ENCODE measurements at places on chromosomes 6 and 20.

DNA sequence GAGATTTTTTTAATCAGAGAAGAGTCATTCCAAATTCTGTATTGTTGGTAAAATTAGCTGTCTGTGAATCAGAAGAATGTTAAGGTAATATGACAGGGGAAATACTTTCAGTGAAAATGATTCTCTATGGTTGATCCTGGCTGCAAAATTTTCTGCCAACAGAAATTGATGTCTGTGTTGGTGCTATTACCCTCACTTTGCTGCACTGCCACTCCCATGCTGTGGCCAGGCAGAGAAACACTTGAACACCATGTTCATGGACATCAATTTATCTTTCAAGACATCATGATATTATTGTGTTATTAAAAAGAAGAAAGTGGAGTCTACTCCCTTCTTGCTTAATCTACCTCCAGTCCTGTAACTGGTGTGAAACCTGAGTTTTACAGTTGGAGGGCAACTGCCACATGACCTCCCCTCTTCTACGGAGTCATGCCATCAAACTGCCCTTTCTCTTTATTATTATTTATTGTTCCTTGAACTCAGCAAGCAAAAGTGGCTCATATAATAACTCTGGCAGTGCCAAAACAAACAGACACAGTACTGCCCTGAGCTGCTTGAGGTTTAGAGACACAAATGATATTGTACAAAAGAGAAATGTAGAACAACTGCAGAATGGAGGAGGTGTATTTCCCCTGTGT lies 288.0 kb upstream of the JAG1 start:
- DNase-seq = no peak

DNA sequence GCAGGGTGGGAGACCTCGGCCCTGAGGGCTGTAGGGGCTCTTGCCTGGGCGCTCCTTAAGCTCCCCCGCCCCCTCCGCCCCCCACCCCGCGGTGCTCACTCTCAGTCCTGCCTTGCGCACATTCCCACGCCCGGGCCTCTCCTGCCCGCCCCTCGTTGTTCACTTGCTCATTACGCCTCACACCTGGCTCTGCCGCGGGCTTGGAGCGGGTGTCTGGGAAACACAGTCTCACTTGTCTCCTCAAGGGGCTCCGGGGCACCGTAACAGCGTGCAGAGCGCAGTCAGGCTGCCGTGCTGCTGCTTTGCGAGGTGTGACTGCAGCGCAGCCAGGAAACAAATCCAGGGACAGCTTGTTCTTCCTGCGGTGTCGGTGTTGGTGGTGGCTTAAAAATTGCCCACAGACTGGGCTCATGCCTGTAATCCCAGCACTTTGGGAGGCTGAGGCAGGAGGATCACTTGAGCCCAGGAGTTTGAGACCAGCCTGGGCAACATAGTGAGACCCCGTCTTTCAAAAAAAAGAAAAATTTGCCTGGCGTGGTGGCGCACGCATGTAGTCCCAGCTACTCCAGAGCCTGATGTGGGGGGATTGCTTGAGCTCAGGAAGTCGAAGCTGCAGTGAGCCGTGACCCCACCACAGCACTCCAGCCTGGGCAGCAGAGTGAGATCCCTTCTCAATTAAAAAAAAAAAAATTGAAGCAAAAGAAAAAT lies 4.6 kb downstream of the NPBWR2 start:
- no peak for DNase-seq

DNA sequence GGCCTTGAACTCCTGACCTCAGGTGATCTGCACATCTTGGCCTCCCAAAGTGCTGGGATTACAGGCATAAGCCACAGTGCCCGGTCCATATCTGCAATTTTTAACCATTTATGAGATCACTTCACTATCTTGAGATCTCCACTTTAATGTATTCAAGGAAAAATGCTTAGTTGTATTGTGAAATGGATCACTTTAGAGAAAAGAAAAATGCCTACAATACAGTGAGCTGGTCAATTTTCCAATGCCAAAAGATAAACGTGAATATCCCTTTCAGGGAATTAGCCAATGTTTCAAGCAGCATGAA lies 82.8 kb upstream of the ZNF217 start:
- no peak for DNase-seq

DNA sequence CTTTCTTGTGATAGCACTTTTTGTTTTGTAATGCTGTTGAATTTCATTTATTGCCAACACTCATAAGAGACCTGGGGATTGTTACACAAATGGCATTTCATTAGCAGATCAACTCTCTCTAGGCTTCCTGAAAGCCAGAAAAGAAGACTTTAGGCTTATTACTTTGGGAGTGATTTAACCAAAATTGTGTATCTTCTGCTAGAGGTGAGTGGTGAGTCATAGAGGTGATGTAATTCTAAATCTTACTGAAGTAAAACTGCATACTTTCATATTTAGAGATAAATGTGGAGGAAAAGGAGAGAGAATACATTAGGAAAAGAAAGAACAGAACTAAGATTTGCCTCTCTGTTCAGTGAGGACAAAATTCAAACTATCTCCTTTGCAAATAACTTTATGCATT lies 304.7 kb upstream of the RGS17 start:
- DNase-seq = no peak

DNA sequence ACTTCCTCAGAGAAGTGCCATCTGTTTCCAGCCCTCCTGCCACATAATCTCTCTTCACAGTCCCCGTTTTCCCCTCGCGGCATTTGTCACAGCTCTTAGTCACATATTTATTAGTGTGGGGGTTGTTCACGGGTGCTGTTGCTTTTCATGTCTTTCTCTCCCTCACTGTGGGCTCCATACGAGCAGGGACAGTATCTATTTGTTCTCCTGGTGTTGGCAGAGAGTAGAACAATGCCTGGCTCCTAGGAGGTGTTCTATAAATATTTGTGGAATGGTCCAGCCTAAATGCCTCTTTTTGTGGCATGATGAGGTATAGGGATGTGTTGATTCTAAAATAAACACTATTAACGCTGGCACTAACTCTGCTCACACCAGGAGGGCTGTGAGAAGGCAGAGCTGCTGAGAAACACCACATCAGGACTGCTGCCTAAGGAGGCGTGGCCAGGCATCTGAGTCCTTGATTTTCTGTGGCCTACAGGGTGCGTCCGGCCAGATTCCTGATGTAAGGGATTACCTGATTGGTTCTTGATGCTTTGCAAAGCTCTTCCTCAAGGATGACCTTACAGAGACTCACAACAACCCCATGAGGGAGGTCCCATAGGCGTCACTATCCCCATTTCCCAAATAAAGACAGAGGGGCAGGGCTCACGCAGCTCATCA lies 219.8 kb upstream of the ARID1B start:
- DNase-seq = no peak

DNA sequence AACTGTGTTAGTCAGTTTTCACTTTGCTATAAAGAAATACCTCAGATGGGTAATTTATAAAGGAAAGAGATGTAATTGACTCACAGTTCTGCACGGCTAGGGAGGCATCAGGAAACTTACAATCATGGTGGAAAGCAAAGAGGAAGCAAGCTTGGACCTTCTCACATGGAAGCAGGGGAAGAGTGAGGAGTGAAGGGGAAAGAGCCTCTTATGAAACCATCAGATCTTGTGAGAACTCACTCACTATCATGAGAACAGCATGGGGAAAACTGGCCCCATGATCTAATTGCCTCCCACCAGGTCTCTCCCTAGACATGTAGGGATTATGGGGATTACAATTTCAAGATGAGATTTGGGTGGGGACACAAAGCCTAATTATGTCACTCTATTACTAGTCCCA lies 41.3 kb upstream of the PLAGL1 start:
- DNase-seq = no peak

- DNase-seq = no peak
These were observed 103.2 kb downstream of the ARMC2 start for GRCh38 chr6:108951351-108951953.

DNA sequence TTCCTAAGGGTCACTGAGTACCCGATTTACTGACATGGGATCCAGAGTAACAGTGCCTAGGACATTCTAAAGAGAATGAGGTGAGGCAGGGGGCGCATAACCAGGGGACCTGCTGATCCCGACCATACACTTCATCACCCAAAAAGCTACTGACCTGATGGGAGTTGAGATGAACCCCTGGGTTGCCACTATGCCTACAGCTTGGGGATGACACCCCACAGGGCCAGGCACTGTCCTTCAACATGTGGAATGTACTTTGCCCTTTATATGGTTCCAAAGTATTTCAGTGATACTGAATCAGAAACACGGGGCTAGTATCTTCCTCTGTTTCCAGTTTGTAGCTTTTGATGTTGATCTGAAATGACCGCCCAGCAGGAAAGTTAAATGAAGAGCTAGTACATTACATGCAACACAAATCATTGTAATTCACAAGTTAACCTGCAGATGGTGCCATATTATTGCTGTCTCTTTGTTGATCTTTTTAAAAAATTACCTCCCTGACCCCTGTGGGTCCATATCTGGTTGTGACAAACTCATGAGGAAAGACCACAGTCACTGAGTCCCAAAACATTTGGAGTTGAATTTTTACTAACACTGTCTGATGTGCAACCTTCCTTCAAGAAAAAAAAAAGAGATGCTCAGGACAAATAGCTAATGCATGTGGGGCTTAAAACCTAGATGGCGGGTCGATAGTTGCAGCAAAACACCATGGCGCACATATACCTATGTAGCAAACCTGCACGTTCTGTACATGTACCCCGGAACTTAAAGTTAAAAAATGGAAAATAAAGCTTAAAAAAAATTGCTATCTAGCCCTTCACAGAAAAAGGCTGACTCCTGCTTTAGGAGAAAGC lies 42.7 kb upstream of the GCNT2 start:
- DNase-seq = no peak

- no peak for DNase-seq
These were observed 22.3 kb upstream of the CEP162 start for GRCh38 chr6:84249724-84250123.

DNA sequence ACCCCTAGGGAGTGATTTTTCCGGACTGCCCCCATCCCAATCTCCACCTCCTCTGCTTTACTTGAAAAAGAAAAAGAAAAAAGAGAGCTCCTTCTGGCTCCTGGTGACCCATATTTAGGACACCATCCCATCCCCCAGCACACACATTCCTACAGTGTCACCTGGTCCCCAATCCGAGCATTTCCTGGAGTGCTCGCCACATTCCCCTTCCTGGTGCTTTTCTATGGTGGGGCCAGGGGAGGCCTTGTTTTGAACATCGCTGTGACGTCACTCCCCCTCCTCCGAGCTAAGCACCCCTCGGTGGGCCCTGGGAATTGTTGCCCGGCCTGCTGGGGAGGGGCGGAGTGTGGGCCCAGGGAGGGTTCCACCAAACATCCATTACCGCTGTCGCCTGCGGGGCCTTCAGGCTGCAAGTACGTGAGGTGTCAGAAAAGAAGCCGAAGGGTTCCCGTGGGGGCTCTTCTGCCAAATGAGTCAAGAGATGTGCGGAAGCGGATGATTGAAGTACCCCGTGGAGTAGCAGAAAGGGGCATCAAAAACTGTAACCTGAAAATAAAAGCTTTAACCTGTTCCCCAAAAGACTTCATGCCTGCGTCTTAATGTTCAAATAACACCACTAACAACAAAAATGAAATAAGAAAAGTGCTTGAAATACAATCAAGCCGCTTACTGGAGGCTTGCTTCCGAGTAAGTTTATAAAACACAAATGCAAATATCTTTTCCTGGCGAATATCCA lies 2.8 kb upstream of the FOXC1 start:
- no peak for DNase-seq

DNA sequence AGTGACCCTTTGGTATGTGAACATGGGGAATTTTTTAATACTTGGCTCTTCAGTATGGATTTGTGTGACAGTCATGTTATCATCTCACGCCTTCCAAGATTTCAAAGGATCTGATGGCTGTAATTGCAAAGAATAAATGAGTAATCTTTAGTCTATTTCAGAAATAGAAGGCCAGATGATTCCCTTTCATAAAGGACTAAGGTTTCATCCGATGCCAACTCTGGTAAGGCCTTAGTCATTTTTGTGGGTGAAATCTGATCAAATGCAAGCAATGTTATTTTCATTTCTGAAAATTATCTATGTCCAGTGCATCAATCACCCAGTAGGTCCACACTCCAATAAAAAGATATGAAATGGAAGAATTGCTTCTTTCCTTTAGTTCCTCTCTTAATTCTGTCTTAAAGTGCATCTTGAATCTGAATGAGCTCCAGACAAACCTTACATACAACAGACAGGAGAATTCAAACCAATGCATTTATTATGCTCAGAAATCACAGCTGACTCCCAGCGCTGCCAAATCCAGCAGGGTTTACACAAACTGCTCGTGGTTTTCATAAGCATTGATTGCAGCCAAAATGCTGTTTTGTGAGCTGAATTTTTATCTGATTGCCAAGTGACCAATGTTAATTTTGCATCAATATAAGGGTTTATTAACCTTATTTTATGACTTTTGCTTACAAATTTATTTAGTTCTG lies 565.2 kb upstream of the MARCKS start:
- no peak for DNase-seq

GRCh38 chr20:41770965-41771364 lies 152.8 kb upstream of the CHD6 start:
- no peak for DNase-seq

DNA sequence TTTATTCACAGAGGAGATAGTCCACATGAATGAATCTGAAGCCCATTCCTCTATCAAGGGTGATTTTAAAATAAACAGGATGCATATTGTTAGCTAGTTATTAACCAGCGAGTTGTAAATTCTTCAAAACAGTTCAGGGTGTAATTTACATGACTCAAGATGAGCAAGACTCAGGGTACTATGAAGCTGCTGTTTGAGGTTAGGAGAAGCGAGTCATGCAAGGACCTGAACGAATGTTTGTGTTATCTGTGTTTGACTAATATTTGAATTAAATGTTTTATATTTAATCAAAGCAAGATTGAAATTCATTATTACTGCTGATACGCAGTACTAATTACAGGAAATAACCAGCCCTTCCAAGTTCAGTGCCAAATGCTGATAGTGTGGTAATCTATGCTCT lies 191.1 kb downstream of the SAMD5 start:
- no peak for DNase-seq

- DNase-seq = no peak
These were observed 11.1 kb downstream of the SLCO4A1 start for GRCh38 chr20:62653373-62653772.

GRCh38 chr6:107959392-107959791 lies 1.4 kb upstream of the SEC63 start:
- no peak for DNase-seq

- DNase-seq = no peak
These were observed 113.0 kb upstream of the EYA4 start for GRCh38 chr6:133128191-133128590.
